ENCODE measurements at places on chromosomes 5 and 9.
A peak's percentile ranks its signal among the peaks of the same experiment; 100 is the strongest.

- DNase-seq, result no peak
Observed at GRCh38 chr5:78499485-78499884, 139.1 kb downstream of the SCAMP1 start.

DNA sequence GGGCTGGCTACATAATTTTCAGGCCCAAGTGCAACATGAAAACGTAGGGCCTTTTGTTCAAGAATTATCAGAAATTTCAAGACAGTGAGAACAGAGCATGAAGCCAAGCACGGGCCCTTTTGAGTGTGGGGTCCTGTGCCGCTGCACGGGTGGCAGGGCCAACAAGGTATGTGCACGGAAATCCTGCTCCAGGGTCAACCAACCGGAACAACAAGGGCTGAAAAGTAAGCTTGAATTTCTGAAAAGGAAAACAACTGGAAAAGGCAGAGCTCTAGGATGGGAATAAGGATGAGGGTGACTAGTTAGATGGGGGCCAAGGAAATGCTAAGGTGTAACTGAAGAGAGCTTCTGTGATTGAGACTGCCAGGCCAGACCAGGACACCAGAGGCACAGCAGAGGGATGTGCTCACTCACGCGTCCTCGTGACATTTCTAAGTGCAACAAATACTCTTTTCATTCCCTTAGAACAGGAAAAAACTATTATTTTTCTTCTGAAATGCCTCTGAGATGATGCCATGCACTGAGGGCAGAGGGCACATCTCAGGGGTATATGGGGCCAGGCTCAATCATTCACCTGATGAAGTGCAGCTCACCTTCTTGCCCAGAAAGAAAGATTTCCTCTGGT, 80.6 kb upstream of the LRRTM2 start:
- DNase-seq, result no peak

- DNase-seq, result no peak
Observed at GRCh38 chr5:35003018-35003957, 44.5 kb downstream of the AGXT2 start.

GRCh38 chr5:83522446-83522845, 50.9 kb downstream of the VCAN start:
- DNase-seq, result no peak

DNA sequence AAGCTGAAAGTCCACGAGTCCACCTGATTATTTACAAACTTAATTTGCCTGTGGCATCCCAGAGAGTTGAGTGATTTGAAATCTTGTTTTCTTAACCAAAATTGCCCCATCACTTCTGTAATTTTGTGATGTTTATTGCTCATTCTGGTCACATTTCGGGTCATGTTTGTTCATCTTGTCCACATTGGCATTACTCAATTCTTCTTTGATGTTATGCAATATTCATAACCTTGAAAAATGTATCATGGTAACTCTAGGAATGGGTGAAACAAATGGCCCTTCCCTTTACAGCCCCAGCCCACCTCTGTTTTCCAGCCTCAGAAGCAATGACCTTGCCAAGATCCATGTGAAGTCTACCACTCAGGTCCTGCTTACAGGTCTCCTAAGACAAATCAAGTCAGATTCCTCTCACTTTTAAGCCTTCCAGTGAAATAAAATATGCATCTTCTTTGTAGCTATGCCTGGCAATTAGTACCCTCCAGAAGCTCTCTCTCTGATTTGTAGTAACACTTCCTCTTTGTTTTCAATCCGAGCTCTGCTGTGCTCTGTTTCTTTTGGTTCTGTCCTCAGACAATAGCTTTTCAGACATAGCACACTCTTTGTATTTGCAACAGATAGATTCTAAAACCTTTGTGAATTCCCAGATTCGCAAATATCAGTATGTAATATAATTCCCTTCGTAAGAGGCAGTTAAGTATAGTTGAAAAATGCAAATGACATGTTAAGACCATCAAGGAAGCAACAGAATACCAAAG, 330.3 kb upstream of the IRX1 start:
- DNase-seq, result no peak

DNA sequence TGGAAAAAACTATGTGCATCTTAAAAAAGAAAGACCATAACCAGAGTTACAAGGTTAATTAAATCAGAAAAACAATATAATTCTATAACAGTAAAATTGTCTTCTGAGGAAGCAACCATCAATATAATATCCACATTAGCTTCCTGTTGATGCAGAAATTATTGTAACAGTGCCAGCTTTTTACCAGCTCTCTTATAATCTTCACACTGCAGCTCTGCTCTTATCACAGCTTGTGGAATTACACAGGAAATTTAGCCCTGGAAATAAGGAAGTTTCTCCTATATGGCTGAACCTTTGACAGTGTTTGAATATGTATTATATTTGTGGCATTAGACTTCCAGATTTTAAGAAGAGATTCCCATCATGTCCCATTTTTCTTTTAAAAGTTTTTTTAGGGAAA, 49.1 kb upstream of the TEK start:
- no peak for DNase-seq

- peak; percentile 8 for DNase-seq
Observed at GRCh38 chr9:97900738-97901565, 21.3 kb downstream of the TRMO start.

- DNase-seq, result no peak
Observed at GRCh38 chr9:107620801-107621200, 131.2 kb upstream of the KLF4 start.

GRCh38 chr5:43099640-43100039, 21.1 kb upstream of the ZNF131 start:
- no peak for DNase-seq

DNA sequence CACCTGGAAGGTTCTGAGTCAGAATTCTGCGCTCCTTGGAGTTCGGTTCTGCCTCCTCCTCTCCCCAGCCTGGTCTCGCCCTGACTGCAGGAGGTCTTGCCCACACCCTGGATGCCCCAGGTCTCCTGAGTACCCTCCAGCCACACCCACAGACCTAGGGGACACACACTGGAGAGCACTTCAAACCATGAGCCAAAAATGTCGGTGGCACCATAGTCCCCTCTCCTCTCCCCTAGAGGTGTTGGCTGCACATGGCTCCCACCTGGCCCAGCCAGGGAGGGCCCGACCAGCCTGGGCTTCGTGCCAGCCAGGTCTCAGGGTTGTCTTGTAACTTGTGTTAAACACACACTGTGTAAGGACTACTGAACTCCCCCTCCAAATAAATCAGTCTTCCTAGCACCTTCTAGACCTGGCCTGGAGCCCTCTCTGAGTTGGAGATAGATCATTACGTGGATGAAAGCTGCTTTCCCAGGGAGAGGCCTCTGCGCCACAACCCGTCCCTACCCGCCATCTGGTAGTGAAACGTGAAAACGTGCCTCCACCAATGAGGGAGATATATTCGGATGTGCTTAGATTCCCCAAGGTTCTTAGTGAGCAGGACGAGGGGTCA, 49.9 kb upstream of the CTSL start:
- DNase-seq, result no peak

- DNase-seq, result no peak
Observed at GRCh38 chr9:80586786-80587330, 1015.1 kb downstream of the TLE4 start.

- no peak for DNase-seq
Observed at GRCh38 chr5:123261752-123262151, 161.5 kb downstream of the CEP120 start.

DNA sequence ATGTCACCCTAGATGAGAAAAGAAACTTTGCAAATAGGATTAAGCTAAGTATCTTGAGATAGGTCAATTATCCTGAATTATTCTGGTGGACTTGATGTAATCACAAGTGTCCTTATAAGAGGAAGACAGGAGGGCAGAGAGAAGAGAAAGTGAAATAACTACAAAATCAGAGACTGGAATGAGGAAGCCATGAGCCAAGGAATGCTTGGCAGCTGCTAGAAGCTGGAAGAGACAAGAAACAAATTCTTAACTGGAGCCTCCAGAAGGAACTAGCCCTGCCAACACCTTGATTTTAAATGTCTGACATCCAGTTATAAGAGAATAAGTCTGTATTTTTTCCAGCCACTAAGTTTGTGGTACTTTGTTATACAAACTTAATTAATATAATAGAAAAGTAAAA, 480.0 kb downstream of the NR2F1-AS1 start:
- DNase-seq, result no peak

DNA sequence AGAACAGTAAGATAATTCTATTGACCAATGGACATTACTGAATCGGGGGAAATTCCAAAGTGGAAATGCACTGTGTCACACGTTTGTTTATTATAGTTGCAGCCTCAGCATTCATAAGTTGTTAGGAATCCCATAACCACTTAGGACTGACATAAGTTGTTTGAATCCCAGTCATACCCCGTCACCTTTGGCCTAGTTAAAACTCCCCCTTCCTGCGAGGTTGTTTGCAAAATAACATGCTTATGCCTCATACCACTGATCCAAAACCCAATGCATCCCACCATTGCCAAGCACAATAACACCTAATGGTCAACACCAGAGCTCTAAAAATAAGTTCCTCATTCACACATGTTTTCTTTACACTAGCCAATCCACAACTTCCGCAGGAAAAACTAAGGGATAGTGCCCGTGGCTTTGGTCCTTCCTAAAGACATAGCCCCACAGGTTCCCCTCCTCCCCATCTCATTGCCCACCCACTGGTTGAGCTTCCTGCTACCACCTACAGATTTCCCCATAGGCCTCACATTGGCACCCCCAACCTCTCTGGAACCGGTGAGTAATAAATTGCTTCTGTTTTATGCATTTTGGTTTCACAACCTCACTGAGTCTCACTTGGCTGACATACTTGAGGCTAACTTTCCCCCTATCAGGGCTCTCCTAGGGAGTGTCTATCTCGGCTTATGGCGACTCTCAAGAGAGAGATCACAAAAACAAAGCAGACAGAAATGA, 42.3 kb upstream of the MUSK start:
- no peak for DNase-seq

GRCh38 chr9:22683700-22684075, 237.1 kb downstream of the DMRTA1 start:
- DNase-seq, result no peak

- DNase-seq, result no peak
Observed at GRCh38 chr9:77953590-77953989, 78.0 kb downstream of the GNAQ start.

DNA sequence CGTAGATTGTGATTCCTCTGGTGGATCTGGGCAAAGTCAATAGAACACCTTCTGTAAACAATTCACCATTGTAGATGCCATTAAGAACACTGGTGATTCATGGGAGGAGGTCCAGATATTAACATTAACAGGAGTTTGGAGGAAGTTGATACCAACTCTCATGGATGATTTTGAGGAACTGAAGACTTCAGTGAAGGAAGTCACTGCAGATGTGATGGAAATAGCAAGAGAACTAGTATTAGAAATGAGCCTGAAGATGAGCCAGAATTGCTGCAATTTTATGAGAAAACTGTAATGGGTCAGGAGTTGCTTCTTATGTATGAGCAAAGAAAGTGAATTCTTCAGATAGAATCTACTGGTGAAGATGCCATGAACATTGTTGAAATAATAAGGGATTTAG, 26.9 kb downstream of the TCERG1 start:
- DNase-seq, result no peak

GRCh38 chr5:59287361-59287760, 606.2 kb downstream of the PDE4D start:
- no peak for DNase-seq

DNA sequence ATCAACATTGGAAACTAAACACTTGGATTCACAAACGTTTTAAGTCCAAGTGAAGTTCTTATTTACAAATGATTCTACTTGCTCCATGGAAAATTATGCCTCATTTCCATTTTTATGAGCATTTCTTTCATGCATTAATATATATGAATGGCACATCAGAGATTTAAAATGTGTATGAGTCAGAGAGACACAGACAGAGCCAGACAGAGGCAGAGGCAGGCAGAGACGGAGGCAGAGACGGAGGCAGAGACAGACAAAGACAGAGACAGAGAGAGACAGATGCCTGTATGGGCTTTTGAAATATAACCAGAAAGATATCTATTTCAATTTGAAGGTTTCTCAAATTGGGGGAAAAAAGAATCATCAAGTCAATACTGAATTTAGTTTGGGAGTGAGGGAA, 649.0 kb downstream of the PTPRD start:
- no peak for DNase-seq

- DNase-seq, result no peak
Observed at GRCh38 chr9:34272101-34272541, 56.9 kb downstream of the KIF24 start.

GRCh38 chr5:160507221-160507721, 85.6 kb downstream of the PTTG1 start:
- DNase-seq, result no peak

- DNase-seq, result no peak
Observed at GRCh38 chr9:134912126-134912840, 5.4 kb downstream of the FCN1 start.

- DNase-seq, result no peak
Observed at GRCh38 chr9:18007621-18008020, 428.8 kb downstream of the SH3GL2 start.

DNA sequence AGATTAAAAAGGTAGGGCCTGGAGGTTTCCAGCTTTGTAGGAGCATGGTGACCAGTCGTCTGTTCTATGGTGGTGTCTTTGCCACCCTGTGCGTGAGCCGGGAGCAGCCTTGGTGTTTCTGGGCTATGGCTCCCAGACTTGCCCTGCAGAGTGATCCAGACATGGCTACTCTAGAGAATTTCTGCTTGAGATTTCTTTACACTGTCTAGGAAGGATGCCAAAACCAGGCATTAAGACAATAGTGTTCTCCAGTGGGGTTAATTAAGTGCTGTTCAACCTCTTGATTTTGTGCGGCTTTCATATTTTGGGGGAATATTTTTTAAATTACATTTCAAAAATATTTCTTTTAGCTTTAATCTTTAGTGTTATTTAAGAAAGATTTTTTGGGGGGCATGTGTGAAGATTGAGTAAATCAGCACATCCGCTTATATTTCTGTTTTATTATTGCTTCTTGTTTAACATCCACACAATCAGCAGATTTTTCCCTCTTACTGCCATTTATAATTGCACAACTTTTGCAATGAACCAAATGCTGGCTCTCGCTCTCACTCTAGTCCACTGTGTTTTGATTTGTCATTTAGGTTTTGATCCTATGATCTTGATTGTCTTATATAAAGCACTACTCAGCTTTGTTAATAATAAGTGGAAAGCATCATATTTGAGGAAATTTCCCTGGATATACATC, 110.5 kb downstream of the RASGRF2 start:
- no peak for DNase-seq

- no peak for DNase-seq
Observed at GRCh38 chr5:171790408-171790807, 4.8 kb downstream of the SMIM23 start.

DNA sequence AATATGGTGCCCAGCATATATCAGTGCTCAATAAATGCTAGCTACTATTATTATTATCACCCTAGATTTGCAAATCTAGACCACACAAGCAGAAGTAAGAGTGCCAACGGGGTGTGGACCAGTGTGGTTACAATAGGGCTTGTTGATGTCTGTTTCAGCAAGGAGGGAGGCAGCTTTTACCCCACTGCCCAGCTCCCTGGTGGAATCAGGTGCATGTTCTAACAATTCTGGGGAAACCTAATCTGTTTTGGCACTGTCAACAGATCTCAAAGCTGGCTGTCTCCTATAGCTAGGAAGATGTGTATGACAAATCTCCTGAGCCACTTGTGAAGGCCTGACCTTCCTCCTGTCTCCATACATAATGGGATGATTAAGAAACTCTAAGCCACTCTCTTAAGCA, 5.7 kb downstream of the TGFBI start:
- DNase-seq, result no peak
